Central memory CD8-positive, alpha-beta T cell (primary cell): ENCODE measurements at places on chromosomes 1 and 21.

DNA sequence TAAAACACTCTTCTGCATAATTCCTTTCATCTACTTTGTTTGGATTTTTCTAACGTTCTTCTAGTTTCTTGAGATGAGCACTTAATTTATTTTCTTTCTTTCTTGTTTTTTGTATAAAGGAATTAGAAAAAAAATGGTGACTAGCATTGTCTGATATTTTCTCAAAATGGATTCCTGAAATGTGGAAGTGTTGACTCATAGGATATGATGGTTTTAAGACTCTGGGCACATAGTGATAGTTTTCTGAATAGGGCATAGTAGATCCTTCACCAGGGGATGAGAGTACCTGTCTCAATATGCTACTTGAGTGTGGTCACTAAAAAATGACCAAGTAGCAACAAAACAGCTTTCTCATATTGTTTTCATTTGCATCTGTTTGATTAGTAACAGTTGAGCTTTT is 100.9 kb downstream of the PEX14 start:
- H3K36me3 ChIP-seq, result peaks cover 4% of the 10 kb centered on the region
- H3K4me1 ChIP-seq, result no peaks in the 10 kb centered on the region
- H3K27me3 ChIP-seq, result no peaks in the 10 kb centered on the region
- H3K27ac ChIP-seq, result no peak overlapping the region
- DNase-seq, result no peak

DNA sequence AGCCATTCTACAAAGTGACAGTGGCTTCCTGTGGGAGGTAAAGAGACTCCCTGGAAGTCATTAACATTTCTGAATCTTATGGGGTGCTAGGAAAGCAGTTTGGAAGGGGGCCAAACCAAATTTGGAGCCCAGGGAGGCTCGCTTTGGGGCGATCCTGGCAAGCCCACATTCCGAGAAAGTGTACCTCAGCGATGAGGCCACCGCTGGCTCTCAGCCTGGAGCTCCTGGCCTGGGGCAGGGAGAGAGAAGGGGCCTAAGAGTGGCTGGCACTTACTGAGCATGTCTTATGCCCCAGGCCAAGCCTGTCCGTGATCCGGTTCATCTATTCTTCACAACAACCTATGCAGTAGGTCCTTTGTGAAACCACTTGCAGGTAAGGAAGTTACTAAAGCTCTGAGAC is 98.8 kb downstream of the CCDC185 start:
- no peak overlapping the region for H3K4me3 ChIP-seq
- no peak overlapping the region for H3K27ac ChIP-seq
- H3K4me1 ChIP-seq, result no peaks in the 10 kb centered on the region
- peaks cover 39% of the 10 kb centered on the region for H3K27me3 ChIP-seq
- no peaks in the 10 kb centered on the region for H3K36me3 ChIP-seq
- no peak for DNase-seq

DNA sequence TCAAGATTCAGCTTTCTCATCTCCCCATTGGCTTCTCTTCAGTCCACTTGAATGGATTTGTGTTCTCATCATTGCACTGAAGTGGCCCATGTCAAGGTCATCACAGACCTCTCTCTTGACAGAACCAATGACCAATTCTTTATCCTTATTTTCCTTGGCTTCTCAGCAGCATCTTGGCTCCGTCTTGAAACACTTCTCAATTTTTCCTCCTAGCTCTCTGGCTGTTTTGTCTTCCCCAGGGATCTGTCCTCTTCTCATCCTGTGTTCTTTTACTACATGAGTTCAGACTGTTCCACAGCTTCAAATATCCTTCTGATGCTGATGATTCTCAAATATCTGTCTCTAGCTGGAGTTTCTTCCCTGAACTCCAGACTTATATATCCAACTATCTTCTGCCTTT is 78.6 kb downstream of the COLGALT2 start:
- H3K27me3 ChIP-seq, result no peaks in the 10 kb centered on the region
- H3K27ac ChIP-seq, result no peak overlapping the region
- no peak overlapping the region for H3K4me3 ChIP-seq
- no peaks in the 10 kb centered on the region for H3K36me3 ChIP-seq
- peaks cover 17% of the 10 kb centered on the region for H3K4me1 ChIP-seq

DNA sequence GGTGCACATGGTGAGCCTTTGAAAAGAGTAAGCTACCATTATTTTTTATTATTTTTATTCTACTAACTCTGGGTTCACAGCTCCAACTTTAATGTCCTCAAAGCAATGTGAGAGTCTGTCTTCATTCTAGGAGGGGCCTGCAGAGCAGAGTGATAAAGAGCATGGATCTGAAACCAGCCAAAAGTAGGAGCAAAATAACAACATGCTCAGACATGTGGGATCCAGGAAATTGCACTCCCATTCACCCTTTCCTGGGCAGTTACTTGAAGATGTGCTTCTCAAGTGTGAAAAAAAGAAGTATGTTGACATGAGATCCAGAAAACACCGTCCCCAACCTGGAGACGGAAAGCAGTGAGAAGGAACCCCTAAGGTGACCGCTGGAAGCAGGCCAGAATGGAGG is 8.7 kb upstream of the LIN28A start:
- no peak for DNase-seq
- H3K36me3 ChIP-seq, result no peaks in the 10 kb centered on the region
- peaks cover 58% of the 10 kb centered on the region for H3K27me3 ChIP-seq
- no peak overlapping the region for H3K27ac ChIP-seq

DNA sequence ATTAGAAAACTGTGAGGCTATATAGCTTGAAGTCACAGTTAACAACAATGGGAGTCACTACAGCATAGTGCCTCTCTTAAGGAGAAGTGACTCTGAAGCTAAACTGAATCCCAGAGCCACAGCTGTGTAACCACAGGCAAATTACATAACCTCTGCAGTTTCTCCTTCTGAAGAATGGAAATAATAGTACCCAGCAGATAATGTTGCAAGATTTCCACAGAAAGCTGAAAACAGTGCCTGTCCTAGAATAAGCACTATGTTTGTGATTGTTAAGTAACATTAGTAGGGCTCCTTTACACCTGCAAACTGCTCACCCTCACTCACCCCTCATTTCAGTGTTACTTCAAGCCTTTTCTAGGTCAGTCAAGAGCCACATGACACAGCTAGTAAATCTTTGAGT is 886.7 kb downstream of the PLA2G4A start:
- no peak for DNase-seq
- H3K27ac ChIP-seq, result no peak overlapping the region
- H3K4me3 ChIP-seq, result no peak overlapping the region
- H3K27me3 ChIP-seq, result no peaks in the 10 kb centered on the region
- H3K36me3 ChIP-seq, result no peaks in the 10 kb centered on the region

GRCh38 chr1:205792481-205792881 is 17.2 kb upstream of the RAB29 start:
- H3K4me1 ChIP-seq, result no peaks in the 10 kb centered on the region
- no peak for DNase-seq
- H3K27me3 ChIP-seq, result no peaks in the 10 kb centered on the region
- peaks cover 9% of the 10 kb centered on the region for H3K36me3 ChIP-seq

- peaks cover 21% of the 10 kb centered on the region for H3K27me3 ChIP-seq
- H3K4me1 ChIP-seq, result peaks cover 5% of the 10 kb centered on the region
- no peak overlapping the region for H3K4me3 ChIP-seq
- no peak overlapping the region for H3K27ac ChIP-seq
- H3K36me3 ChIP-seq, result no peaks in the 10 kb centered on the region
Observed at GRCh38 chr1:62726011-62726442, 37.8 kb upstream of the DOCK7 start.

DNA sequence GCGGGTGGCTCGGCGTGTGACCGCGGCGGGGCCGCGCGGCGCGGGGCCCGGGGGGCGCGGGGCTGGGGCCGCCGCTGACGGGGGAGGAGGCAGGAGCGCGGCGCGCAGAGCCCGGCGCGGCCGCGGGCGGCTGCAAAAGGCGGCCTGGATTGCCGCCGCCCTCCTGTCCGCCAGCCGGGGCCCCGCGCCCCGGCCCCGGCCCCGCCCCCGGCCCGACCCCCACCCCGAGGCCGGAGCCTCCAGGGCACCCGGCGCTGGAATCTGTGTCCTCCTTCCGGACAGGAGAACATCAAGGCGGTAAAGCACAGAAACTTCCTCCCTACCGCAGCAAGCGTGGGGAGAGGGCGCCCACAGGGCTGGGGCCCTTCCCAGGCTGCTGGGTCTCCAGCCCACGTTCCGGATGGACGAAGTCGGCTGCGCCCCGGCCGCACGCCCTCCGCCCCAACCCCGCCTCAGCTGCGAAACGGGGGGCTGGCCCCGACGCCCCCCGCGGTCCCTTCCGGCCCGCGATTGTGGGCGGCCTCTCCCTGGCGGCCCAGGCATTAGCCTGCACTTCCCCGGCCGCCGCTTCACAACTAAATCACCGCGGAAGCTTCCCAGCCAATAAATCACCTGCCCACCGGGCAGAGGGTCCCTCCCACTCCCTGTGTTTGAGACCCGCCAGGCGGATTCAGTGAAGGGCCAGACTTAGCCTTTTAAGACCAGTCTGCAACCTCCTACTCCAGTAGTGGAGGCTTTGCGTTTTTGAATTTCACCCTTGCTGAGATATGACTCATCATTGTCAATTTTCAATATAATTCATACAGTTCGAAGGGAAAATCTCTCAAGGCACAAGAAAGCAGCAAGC is 106.0 kb downstream of the SLC45A1 start:
- H3K27me3 ChIP-seq, result no peaks in the 10 kb centered on the region
- no peak overlapping the region for H3K4me3 ChIP-seq
- DNase-seq, result peak; percentile 28
- H3K27ac ChIP-seq, result peak overlapping the region; percentile 98

- no peaks in the 10 kb centered on the region for H3K4me1 ChIP-seq
- peaks cover 21% of the 10 kb centered on the region for H3K27me3 ChIP-seq
- H3K4me3 ChIP-seq, result no peak overlapping the region
- H3K27ac ChIP-seq, result no peak overlapping the region
Observed at GRCh38 chr1:214688891-214689290, 85.9 kb downstream of the CENPF start.

DNA sequence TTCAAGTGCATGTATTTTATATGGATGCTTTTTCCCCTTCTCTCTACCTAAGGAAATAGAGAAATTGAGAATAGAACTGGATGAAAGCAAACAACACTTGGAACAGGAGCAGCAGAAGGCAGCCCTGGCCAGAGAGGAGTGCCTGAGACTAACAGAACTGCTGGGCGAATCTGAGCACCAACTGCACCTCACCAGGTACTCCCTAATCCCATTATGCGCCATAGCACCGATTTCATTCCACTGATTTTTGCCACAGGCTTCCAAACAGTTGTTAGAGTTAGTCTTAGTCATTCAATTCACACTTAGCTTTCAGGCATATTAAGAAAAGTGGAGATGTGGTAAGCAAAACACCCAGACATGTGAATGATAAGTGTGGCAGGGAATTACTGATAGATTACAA is 122.8 kb downstream of the SDCCAG8 start:
- no peak overlapping the region for H3K27ac ChIP-seq
- H3K36me3 ChIP-seq, result peaks cover 6% of the 10 kb centered on the region
- no peak overlapping the region for H3K4me3 ChIP-seq
- no peaks in the 10 kb centered on the region for H3K4me1 ChIP-seq
- H3K27me3 ChIP-seq, result no peaks in the 10 kb centered on the region

DNA sequence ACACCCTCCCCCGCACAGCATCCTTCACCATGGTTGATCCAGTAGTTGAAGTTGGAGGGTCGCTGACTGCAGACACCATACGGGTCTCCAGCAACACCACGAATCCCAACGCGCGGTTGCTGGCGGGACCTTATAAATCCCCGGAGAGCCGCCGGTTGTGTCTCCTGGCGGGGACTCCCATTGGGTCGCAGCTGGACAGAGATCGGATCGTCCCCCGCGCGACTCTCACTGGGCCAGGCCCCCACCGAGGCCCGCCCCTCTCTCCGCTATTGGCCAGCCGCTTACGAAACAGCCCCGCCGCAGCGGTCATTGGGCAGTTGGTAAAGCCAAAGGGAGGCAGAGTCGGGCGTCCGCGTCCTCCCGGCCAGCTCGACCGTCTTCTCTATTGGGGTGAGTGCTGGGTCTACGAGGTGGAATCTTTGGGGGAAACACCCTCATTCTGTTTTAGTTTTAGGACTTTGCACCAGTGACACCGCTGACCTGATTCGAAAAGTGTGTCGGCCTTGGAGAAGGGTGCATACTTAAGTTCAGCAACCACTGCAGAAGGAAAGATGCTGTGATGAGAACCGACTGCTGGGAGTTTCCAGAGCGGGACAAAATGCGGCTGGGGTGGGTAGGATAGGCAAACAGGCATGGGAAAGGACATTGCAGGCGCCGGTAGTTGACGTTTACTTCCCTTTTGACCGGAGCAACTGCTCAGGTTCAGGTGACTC is 27.4 kb downstream of the RABIF start:
- DNase-seq, result peak; percentile 18
- peaks cover 13% of the 10 kb centered on the region for H3K4me1 ChIP-seq
- peaks cover 71% of the 10 kb centered on the region for H3K27me3 ChIP-seq
- peak overlapping the region; percentile 80 for H3K4me3 ChIP-seq
- H3K27ac ChIP-seq, result no peak overlapping the region
- H3K36me3 ChIP-seq, result peaks cover 2% of the 10 kb centered on the region

DNA sequence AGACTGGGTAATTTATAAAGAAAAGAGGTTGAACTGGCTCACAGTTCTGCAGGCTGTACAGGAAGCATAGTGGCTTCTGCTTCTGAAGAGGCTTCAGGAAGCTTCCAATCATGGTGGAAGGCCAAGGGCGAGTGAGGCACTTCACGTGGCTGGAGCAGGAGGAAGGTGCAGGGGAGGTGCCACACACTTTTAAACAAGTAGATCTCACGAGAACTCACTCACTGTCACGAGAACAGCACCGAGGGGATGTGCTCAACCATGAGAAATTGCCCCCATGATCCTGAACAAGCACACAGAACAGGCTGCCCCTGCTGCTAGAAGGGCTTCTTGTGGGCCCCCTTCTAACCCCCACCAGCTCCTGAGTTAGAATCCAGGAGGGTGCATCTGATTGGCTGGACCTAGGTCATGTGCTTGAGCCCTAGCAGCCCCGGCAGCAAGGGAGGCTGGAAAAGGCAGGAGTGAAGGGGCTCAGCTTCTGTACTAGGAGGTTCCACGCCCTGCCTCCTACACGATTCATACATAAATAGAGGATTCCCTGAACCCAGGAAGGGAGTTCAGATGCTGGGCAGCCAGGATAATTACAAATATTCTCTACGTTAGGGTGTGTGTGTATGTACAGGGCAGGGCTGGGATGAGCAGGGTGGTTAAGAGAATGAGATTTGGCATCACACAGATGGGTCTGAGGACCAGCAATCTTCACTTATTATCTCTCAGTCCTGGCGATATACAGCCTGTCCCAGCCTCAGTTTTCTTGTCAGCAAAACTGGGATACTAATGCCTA is 72.8 kb upstream of the ATP5PO start:
- no peak for DNase-seq
- no peak overlapping the region for H3K27ac ChIP-seq
- no peaks in the 10 kb centered on the region for H3K27me3 ChIP-seq
- H3K36me3 ChIP-seq, result peaks cover 2% of the 10 kb centered on the region
- H3K4me1 ChIP-seq, result peaks cover 29% of the 10 kb centered on the region

- no peak for DNase-seq
- no peaks in the 10 kb centered on the region for H3K36me3 ChIP-seq
- H3K27ac ChIP-seq, result no peak overlapping the region
- H3K4me1 ChIP-seq, result no peaks in the 10 kb centered on the region
Observed at GRCh38 chr1:199574950-199575349, 452.6 kb upstream of the NR5A2 start.
